ENCODE measurements at places on chromosomes 11 and 22. TPM values are rescaled to one million over a fixed set of nuclear protein-coding genes. Genes with fewer than 3 reads are reported as not detected.

Gene KDM2A
- 40.5 TPM for total RNA-seq

Gene IFITM10
- total RNA-seq = 0.52 TPM

Gene MS4A12
- not detected for total RNA-seq

Gene APOBEC3C
- 0.22 TPM for total RNA-seq

Gene CSF2RB
- total RNA-seq = 3.4 TPM

Gene MS4A1
- total RNA-seq = not detected

Gene OR52N4
- not detected for total RNA-seq

Gene OR4D6
- total RNA-seq = not detected

Gene DRICH1
- not detected for total RNA-seq

Gene EHF
- not detected for total RNA-seq

Gene SLC25A1
- total RNA-seq = 43.5 TPM

Gene SLC6A5
- total RNA-seq = not detected

Gene BATF2
- total RNA-seq = 0.54 TPM

Gene CRYBA4
- not detected for total RNA-seq

Gene DDX25
- total RNA-seq = 0.11 TPM

Gene IGSF9B
- not detected for total RNA-seq

Gene VWCE
- 1.3 TPM for total RNA-seq

Gene BTG4
- total RNA-seq = not detected

Gene HTR3A
- not detected for total RNA-seq

Gene SCUBE2
- 1.4 TPM for total RNA-seq

Gene A4GALT
- total RNA-seq = 51.3 TPM

Gene BACE1
- 7.0 TPM for total RNA-seq

Gene RBM4
- total RNA-seq = 132 TPM

Gene CALCA
- total RNA-seq = not detected

Data from dermis lymphatic vessel endothelial cell (primary cell).